ENCODE measurements at places on chromosomes 2 and 18. TPM values are rescaled to one million over a fixed set of nuclear protein-coding genes. Genes with fewer than 3 reads are reported as not detected.

Gene MBD2
- 58.4 TPM for total RNA-seq

Gene ITGB6
- 21.1 TPM for total RNA-seq

Gene UGT1A9
- not detected for total RNA-seq

Gene ASAP2
- total RNA-seq, result 20.0 TPM

Gene CTNNA2
- not detected for total RNA-seq

Gene SLC5A7
- not detected for total RNA-seq

Gene ELOA2
- not detected for total RNA-seq

Gene STARD6
- not detected for total RNA-seq

Gene CCL20
- 1.5 TPM for total RNA-seq

Gene SERPINB13
- total RNA-seq, result 48.0 TPM

Gene MC4R
- total RNA-seq, result under 0.01 TPM

Gene IL36B
- not detected for total RNA-seq

Gene ICA1L
- 2.3 TPM for total RNA-seq
